ENCODE measurements at places on chromosomes 3 and 15.

- no peak for DNase-seq
These were observed 64.6 kb downstream of the DHX30 start for GRCh38 chr3:47867451-47868044.

DNA sequence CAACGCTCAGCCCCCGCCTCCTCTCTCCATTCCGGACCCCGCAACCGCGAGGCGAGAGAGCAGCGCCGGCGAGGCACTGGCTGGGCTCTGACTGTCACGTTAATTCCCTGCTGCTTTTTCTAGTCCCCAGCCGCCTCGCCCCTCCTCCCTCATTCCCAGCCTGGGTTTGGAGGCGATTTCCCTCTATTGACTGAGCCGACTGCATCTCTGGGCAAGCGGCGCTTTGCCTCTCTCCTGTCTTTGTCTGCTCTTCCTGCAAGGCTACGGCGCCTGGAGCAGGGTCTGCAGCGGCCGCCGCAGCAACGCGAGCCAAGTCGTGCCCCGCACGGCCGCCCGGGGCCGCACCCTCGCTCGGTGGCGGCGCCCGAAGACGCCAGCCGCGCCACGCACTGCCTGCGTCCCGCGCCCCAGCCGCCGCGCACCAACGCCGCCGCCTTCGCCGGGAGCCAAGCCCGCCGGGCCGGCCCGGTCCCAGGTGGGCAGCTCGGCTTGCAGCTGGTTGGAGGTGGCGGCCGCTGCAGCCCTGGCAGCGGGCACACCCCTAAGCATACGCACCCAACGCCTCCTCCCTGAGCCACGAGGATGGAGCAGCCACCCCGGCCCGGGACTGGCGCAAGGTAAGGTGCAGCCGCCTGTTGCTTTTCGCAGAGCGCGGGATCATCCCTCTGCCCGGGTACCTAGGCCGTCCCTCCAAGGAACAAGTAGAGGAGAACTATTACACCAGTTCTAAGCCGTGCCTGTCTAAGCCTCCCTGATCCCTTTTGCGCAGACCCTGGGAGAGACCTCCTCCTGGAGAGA lies at the start of gene LRRC3B:
Gene LRRC3B, plus strand, starts transcription at position 152 of the 798 bp plus-strand sequence. CDS start 86,901 bp downstream, outside the sequence.
- no peak for DNase-seq

DNA sequence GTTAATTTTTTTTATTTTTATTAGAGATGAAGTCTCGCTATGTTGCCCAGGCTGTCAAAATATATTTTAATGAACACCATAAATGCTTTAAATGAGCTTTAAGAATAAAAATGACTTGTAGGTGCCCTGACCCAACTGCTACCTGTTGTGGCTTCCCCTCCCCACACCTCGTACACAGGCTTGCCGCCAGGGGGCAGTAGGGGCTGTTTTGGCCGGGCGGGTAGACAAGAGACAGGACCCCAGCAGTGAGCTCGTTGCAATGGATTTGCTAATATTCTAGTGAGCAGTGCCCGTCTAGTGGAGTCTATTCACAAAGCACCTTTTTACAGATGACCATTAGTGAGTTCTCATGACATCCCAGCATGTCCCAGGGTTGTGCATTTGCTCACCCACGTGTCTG lies 418.1 kb downstream of the OCA2 start:
- peak; percentile 38 for DNase-seq

DNA sequence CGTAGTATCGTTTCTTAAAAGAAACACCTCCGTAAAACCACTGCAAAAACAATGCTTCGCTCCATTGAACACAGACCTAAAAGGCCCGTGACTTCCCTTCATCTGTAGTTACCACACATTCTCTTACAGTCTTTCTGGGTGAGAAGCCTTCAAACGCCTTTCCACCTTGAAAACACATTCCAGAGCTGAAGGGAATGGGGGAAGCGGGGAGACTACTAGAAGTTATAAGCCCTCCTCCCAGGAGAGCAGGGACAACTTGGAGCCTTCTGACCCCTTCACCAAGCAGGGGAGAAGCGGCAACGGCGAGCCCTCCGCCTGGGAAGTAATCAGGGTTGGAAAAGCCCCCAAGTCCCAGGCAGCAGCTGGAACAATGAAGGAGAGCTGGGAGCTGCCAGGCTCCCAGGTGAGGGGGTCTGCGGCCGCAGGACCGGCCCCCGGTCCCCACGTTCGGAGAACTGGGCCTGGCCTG lies 461 bp downstream of the SECISBP2L start:
- no peak for DNase-seq

GRCh38 chr3:172635588-172635987 lies 75.3 kb downstream of the NCEH1 start:
- DNase-seq = no peak

DNA sequence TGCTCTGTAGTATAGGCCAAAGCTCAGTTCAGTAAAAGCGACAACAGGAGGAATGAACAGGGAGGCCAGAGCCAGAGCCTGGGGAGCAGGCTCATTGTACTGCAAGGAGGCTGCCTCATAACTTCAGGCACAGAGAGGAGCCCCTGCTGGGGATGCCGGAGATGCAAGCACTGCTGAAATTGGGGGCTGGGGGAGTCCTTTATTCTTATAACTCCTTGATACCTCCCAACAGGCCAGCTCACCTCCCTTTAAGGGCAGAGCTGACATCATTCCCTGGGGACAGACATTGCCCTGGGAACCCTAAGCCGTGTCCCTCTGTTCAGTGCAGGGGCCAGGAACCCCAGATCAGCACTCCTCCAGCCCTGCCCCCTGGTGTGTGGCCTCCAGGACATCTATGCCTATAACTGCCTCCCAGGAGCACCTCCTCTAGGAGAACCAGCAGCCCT lies 83.8 kb upstream of the MRPS22 start:
- no peak for DNase-seq

- no peak for DNase-seq
These were observed 785 bp upstream of the MYRIP start for GRCh38 chr3:39808467-39809180.

- peak; percentile 14 for DNase-seq
These were observed at the start of gene ISLR for GRCh38 chr15:74173380-74174218. ISLR (plus strand) TSS chr15:74173710; CDS start chr15:74174859, 1,149 bp downstream.

DNA sequence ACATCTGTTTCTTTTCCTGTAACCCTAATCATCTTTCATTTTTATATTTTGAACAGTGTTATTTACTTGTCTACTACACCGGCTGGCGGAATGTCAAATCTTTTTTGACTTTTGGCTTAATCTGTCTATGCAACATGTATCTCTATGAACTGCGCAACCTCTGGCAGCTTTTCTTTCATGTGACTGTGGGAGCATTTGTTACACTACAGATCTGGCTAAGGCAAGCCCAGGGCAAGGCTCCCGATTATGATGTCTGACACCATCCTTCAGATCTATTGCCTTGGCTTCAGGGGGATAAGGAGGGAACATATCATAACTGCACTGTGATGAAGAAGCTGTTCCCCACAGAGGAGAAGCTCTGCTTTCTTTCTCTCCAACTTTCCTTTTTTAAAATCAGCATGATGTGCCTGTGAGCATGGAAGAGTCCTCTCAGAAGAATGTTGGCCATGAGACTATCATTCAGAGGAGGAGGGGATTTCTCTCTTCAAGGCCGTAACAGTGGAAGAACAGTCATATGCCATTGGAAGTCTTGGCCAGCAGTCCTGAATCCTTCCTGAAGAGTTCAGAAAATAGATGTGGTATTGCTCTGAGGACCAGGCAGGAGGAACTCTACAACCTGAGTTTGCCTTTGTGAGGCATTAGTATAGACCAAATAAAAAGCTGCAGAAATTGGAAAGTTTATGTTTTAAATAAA lies 69.9 kb downstream of the SEC22A start:
- DNase-seq = no peak

DNA sequence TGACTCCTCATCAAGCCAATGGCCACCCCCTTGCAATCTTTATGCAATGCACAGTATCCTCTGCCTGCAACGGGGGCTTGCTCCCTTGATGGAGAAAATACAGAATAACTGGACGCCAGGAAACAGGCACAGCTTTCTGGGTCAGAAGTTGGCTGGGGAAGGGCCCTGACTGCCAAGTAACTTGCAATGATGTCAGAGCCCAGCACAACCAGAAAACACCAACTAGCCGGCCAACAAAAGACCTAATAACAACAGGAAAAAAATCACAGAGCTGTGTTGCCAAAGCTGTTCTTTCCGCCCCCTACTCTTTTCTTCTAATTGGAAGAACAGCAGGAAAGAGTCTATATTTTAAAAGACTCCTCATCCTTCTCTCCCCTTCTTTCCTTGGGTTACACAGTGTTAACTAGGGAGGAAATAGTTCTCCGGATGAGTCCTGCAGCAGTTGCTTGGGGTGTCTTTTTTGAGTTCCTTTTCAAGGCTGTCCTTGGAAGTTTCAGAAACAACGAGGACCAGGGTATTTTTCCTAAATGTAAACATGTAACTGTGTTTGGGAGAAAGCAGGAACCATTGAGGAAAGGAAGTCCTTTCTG lies 1.4 kb upstream of the SEMA6D start:
- DNase-seq = no peak

DNA sequence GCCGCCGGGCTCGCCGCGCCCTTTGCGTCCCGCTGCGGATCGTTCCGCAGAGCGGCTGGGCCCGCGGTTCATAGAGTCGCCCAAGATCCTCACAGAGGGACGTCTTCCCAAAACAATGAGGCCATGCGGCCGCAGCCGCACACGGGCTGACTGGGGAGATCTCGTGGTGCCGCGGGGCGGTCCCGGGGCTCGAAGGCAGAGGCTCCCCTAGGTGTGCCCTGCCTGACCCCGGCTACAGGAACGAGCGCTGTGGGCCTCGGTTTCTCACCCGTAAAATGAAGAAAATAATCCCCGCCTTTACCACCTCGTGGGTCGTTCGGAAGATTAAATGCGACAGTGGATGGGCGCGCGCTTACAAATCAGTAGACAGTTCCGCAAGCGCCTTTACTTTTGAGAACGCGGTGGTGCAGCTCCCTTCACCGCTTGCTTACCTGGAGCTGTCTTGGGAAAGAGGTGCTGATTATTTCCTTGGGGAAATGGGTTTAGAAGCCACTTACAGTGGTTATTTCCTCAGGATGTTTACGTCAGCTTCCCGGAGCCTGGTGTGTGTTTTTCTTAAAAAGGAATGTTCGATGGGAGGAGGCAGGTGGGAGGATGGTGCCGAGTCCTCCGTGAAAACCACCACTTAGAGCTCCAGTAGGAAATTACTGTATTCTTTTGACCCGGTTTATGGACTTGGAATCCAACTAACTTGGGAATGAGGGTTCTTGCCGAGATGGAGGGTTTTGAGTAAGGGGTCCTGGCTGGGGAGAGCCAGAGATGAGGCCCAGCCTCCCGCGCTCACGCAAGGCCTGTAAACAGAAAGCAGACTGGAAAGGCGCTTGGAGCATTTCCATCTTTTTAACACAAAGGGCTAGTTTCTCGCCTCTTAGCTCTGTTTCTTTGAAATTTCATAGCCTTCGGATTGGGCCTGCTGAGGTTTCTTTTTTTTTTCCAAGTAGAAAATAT lies 1.9 kb upstream of the MEX3B start:
- DNase-seq = peak; percentile 38

DNA sequence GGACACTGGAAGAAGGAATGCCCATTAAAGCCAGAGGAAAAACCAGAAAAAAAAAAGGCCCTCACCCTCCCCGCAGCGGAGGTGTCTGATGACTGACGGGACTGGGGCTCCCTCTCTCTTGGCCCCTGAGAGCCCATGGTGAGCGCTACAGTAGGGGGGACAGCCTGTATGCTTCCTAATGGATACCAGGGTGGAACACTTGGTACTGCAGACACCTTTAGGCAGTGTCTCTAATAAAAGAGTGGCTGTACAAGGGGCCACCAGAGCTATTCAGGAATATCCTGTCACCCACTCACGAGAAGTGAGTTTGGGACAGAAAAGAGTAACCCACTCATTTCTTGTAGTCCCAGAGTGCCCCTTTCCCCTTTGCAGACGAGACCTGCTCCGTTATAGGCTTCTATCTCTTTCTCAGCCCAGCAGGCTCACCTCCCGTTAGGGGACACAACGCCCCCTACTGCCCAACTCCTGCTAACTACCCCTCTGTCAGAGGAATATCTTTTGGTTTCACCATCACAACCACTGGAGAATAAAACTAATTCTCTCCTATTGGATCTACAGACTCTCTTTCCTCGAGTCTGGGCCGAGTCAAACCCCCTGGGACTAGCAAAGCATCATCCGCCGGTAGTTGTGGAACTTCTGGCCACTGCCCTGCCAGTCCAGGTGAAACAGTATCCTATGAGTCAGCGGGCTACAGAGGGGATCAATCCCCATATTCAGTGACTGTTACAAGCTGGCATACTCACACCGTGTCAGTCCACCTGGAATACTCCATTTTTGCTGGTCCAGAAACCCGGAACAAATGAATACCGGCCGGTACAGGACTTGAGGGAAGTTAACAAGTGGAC lies 40.8 kb downstream of the ZBTB11 start:
- DNase-seq = peak; percentile 72

- DNase-seq = no peak
These were observed 8.4 kb downstream of the SHF start for GRCh38 chr15:45179221-45179985.

GRCh38 chr3:164387236-164387635 lies 691.1 kb downstream of the SI start:
- no peak for DNase-seq

GRCh38 chr3:41900265-41900664 lies 61.6 kb downstream of the ULK4 start:
- DNase-seq = no peak

- DNase-seq = no peak
These were observed 264.6 kb upstream of the WNT5A start for GRCh38 chr3:55751730-55752129.

GRCh38 chr3:10653866-10654611 lies 148.7 kb upstream of the ATP2B2 start:
- no peak for DNase-seq

DNA sequence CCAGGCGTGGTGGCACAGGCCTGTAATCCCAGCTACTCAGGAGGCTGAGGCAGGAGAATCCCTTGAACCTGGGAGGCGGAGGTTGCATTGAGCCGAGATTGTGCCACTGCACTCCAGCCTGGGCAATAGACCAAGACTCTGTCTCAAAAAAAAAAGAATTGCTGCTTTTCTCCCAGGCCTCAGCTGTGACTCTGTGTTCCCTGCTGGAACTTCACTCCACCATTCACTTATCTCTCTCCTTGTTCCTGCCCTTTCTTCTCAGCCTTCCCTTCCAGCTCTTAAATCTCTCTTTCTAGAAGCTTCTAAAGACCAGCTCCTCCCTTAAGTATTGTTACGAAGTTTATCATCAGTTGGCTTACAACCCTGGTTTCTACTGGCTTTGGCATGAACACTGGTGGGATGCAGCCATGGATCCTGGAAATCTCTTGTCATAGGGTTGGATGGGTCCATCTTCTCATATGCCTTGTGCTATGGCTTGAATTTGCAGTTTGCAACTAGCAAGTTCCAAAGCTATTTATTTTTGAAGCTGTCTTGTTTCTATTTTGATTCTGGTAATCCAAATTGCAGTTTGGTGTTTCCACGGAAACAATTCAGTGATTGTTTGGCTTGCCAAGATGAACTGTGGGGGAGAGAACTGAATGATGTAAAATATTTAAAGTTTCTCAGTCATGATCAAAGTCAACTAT lies 10.5 kb downstream of the C3orf62 start:
- no peak for DNase-seq

GRCh38 chr3:16071206-16071605 lies 103.3 kb upstream of the GALNT15 start:
- no peak for DNase-seq

GRCh38 chr3:83426300-83426699 lies 1532.5 kb upstream of the CADM2 start:
- DNase-seq = no peak
